AG10803 (cell line): ENCODE measurements at places on chromosomes 12 and 14.

- DNase-seq: no peak
These were observed 261.2 kb downstream of the ADAMTS20 start for GRCh38 chr12:43290836-43291235.

DNA sequence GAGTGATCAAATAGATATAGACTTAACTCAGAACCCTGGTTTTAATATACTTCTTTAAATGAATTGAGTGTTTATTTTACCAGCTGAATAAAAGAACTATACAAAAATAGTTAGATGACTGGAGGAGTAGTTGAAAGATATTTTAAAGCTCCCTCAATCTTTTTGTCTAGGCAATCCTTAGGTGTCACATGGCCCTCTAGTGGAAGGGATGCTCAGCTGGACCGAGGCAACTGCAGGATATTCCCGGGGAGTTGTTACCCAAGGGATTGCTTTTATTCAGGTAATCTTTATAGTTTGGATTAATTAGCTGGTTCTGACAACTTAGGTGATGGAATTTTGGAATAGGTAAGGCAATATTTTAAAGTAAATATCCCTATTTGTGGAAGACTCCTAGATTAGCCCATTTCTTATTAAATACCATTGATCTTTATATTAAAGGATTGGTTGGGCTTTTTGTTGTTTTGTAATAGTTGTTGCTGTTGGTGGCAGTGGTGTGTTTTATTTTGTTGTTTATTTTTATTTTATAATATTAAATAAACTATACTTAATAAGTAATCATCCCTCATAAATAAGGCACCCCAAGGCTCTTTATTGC is 57.1 kb downstream of the ZDHHC17 start:
- peak; percentile 46 for DNase-seq

DNA sequence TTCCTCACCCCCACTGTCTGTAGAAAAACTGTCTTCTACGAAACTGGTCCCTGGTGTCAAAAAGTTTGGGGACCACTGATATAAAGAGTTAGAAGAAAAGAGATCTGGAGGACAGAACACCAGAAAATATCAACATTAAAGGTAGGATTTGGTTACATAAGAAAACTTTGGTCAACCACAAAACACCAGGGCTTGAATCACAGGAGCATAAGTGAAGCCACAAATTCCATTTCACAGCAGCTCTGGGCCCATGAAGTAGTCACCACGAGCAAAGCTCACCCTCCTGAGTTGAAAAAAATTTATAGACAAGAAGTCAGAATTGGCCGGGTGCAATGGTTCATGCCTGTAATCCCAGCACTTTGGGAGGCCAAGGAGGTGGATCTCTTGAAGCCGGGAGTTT is 19.4 kb downstream of the RALGAPA1 start:
- DNase-seq: peak; percentile 63

DNA sequence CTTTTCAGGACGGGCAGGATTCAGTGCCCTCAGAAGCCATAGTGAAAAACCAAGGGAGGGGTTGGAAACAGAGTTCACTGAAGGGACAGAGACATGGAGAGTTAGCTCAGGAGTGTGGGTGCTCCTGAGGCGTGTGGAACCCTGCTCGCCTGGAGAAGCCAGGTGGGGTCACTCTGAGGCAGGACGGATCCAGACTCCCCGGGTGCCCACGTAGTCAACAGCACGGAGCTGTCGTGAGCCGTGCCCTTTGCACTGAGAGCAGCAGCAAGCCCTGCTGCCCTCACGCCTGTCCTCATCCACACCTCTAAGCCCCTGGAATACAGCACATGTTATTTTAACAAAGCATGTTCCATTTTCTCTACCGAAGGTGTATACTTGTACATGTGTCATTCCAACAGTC is 114.7 kb downstream of the FBXL14 start:
- DNase-seq: no peak

DNA sequence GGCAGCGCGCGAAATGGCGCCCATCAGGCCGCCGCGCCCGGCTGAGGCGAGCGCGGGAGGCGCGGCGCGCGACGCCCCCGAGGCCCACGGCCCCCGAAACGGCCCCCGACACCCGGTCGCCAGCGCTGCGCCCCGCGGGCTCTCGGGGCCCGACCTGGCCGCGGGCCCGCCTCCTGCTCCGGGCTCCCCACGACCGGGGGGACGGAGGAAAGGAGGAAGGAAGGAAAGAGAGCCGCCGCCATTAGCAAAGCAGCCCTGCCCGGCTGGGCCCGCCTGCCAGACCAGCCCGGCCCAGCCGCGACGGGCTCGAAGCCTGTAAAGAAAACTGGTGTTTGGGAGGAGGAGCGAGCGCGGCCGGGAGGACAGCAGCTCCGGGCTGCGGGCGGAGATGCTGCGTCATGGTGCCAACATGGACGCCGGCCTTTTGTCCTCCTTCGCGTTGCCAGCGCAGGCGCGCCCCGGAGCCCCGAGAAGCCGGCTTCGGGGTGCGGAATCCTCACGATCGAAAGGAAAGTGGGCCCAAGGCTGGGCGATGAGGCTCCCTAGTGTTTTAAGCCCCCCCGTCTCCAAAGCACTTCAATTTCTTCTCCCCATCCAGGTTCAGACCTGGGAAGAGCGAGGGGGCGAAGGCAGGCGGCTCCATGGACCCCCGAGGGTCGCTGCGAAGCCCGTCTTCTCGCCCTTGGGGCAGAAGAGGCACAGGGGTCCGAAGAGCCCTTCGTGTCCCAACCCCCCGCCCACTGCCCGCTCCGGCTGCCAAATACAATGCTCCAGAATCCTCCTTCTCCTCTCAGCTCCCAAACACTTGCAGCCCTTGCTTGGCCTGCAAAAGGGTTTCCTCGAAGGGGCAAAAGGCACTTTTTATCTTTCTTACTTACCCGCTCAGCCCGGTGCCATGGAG is 2.9 kb upstream of the SETD1B start:
- DNase-seq: peak; percentile 86
